ENCODE measurements at places on chromosomes 7 and 10.

DNA sequence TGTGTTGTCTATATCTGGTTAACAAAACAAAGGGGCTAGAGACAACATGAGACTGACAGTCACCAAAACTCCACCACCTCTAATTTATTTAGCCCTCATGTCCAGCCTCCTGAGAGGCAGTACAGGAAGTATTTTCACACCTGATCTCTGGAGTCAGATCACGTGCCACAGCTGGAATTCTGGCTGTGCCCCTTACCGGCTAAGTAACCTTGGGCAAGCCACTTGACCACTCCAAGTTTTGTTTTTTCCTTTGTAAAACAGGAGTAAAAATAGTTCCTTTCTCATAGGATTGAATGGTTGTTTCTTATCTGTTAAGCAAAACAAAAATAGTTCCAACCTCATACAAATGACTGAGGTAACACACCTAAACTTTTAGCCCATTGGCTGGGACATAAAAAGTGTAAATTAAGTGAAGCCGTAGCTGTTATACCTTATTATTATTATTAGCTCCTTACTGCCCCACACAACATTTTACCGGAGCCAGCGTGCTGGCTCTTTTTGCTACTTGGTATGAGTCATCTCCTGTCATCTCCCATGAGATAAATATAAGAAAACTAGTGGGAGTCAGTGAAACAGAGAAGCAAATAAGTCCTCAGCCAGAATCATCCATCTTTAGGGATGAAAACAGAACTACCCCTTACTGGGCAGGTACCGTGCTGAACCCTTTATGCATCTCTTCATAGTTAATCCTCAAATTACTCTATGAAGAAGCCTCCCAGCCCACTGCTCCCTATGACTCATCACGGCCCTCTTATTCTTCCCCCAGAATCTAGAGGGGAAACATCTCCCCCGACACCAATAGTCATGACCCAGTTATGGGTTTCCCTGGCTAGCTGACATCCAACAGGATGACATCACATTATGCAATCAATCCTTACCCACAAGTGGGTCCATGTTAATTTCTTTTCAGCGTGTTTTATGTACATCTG lies 44.9 kb downstream of the PPP1R3C start:
- DNase-seq, result no peak

DNA sequence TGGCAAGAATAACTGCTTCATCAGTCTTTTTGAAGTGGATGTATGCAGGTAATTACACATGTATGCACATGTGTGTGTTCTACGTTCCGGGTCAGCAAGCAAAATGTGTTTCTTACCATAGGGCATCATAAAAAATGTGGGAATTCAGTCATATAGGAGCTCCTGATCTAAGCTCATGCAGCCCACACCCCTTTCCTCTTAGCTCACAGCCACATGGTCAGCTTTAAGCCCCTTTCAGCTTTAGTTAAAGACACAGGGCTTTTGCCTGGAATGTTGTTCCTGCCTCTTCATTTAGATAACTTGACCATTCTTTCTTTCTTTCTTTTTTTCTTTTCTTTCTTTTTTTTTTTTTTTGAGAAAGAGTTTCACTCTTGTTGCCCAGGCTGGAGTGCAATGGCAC lies 258.1 kb downstream of the RPS24 start:
- DNase-seq, result no peak

DNA sequence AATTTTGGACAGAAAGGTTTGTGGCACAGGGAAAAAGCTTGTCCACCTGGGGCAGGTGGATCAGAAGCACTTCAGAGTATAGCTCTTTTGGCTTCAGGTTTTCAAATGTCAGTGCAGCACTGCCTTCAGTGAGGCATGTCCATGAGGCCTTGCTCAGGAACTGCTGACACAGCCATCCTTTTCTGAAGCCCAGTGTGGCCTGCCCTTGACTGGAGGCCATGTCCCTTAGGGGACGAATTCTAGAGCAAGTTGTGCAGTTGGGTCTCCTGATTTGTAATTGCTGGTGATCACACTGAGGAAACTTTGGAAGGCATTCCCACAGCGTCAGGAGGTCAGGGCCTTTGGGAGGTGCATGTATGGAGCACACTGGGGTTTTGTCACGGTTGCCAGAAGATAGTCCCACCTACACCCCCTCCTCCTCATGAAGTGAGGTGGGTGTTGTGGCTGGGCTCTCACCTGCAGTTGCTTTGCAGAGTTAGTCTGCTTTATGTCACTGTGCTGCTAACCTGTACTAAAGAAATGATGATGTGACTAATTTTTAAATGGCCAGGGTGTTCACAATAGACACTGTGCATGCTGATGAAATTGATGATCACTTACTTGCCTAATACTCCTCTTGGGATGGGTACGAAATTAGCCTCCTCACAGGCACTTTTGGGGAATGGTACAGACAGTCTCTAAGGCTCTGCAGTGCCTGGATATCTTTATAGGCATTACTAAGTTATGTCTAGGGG lies 41.7 kb downstream of the OGDH start:
- DNase-seq, result no peak

DNA sequence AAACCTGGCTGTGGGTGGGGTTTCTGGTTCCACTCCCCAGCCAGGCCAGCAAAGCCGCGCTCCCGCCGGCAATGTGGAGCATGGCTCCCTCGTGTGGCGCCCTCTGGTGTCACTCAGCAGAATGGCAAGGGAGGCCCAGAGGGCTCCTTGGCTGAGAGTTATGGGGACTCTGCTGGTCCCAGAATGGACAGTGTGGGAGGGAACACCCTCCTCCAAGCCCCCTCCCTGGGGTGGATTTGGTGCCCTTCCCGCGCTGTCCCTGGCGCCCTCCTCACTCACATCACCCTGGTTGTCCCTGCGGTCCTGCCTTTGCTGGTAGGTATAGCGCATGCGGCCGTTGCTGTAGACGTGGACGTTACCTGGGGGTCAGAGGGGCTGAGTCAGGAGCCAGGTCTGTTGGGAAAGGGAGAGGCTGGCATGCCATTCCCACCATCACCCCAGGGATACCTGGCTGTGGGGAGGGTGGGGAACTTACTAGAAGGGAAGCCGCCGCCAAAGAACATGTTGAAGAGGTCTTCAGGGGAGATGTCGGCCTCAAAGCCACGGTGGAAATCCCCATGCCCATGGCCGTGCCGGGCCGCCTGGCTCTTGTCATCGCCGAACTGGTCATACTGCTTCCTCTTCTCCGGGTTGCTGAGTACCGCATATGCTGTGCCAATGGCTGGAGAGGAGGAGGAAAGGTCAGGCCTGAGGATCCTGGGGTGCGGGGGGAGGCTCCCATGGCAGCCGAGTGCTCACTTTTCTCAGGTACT lies 14.0 kb downstream of the DNAJB12 start:
- DNase-seq, result peak; percentile 73

GRCh38 chr10:26407406-26407969 lies 30.7 kb upstream of the APBB1IP start:
- DNase-seq, result no peak

- no peak for DNase-seq
Measured at GRCh38 chr10:32964270-32964669, 6.2 kb upstream of the ITGB1 start.

DNA sequence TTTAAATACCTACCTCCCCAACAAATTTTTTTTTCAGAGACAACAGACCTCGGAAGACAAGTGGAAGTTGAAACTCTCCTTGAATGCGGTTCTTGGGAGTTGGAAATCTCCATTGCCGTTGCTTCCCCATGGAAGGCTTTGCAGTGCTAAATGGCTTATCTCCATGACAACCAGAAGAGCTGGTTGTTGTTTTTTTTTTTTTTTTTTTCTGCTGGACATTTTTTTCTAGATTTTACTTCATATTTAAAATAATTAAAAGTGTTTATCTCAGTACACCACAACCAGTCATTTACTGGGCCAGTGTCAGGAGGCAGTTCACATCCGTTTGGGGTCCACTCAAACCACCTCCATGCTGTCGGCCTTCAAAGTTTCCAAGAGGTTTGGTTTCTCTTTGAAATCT lies 348.5 kb upstream of the PRKCQ start:
- DNase-seq, result no peak

GRCh38 chr10:107417446-107417845 lies 252.9 kb upstream of the SORCS1 start:
- DNase-seq, result no peak

DNA sequence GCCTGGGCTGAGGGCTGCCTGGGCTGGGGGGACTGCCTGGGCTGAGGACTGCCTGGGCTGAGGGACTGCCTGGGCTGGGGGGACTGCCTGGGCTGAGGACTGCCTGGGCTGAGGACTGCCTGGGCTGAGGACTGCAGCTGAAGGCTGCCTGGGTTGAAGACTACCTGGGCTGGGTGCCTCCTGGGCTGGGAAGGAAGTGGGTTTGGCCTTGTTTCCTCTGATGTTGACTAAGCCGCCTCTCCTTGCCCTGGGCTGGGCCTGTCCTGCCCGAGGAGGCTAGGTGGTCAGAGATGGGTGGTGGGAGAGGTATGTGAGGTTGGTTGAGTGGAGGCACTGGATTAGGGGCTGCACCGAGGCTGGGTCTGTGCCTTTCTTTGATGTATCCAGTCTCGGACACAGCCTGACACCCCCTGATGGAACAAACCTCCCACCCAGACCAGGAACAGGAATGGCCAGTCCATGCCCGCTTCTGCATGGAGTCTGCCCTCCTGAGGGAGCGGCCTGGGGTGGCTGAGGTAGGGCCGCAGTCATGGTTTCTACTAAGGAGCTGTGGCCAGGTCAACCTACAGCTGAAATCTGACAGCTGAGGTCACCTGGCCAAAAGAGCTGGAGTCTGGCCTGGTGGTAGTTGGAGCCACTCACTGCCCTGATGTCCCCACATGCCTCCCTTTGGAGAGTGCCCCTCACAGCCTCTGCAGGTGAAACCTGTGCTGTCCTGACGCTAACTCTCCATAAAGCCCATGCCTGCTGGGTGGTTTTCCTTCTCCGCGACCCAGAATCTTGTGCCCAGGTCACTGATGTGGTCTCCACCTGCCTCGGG lies 22.3 kb downstream of the SCART1 start:
- DNase-seq, result no peak
